ENCODE measurements at places on chromosomes 1 and 21.

GRCh38 chr21:42597487-42598158 lies 55.8 kb upstream of the PDE9A start:
- no peak for DNase-seq

- no peak for DNase-seq
These were observed 19.4 kb upstream of the ACOT11 start for GRCh38 chr1:54528613-54529012.

GRCh38 chr1:168260393-168260792 lies 20.3 kb upstream of the TBX19 start:
- DNase-seq = no peak

DNA sequence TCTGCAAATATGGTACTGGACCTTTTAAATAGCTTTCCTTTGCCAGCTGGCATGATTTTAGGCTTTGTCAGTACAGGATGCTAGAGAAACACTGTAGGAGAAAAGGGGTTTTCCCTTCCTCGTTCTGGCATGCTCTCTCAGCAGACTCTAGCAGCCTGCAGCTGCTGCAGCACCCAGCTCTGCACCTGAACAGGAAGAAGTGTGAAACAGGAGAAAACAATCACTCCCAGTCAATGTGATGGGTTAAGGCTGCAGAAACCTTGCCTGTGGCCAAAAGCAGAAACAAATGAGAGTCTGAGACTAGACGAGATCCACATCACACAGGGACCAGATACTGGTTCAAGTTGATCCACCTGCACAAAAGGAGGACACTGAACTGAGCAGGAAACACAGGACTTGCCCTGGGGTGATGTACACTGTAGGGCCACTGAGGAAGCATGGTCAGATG lies 21.2 kb downstream of the OVGP1 start:
- no peak for DNase-seq

- no peak for DNase-seq
These were observed 35.9 kb upstream of the KANK4 start for GRCh38 chr1:62355095-62355494.

Data from endothelial cell (in vitro differentiated cells).